Stimulated activated CD4-positive, alpha-beta T cell treated with anti-CD3 and anti-CD28 coated beads, Interleukin-4, amount 100 ng/mL, for 1 hour (primary cell): ENCODE measurements at places on chromosomes 7 and 10.

DNA sequence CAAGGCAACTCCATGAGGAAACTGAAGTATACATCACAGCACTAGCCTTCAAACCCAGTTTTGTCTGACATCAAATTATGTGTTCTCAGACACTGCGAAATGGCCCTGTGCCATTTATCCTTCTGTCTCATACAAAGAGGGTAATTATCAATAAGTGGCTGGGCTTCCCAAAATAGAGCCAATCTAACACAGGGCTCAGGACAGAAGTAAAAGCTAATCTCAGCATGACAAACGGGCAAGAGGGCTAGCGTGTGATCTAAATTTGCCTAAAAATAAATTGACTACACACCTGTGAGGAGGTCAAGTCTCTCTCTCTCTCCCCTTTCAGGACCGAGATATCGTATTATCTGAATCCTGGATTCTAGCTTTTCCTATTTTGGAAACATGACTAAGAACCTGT is 67.2 kb downstream of the DGKB start:
- no peak for DNase-seq

GRCh38 chr10:129771991-129772431 is 192.1 kb downstream of the EBF3 start:
- DNase-seq, result no peak

- no peak for DNase-seq
Observed at GRCh38 chr7:81684033-81684432, 85.8 kb downstream of the HGF start.

DNA sequence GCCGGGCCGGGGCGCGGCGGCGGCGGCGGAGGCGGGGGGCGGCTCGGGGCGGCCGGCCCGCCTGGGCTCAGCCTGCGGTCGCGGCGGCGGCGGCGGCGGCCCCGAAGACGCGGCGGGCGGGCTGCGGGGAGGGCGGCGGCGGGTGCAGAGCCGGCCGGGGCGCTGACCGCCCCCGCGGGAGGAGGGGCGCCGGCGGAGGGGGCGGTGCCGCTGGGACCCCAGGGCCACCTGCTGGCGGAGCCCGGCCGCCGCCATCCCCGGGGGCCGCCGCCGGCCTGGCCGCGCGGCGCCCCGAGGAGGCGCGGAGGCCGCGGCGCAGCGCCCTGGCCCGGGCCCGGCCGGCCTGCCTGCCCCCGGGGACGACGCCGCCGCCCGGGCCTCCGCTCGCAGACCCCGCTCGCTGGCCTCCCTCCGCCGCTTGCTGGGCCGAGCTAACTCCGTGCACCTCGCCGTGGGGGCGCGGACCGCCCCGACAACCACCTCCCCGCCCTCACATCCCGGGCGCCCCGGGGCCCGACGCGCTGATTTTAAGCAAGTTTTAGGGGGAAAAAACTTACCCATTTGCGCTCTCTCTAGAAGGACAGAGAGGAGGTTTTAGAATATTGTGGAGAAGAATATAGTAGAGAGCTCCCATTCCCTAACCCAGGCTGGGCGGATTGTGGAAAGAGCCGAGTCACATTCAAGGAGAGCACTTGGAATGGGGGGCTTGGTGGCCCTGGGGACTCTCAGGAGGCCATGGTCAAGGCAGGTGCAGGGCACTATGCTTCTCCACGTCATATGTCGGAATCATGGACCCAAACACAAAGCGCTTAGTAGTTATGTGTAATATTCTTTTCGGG is at the start of gene BEND7:
Gene BEND7, minus strand, starts transcription at position 140 of the 839 bp plus-strand sequence. CDS start 481 bp downstream, outside the sequence.
- DNase-seq, result peak; percentile 26

GRCh38 chr7:130948822-130949221 is 214.8 kb upstream of the KLF14 start:
- no peak for DNase-seq

GRCh38 chr7:3482147-3482921 is 181.3 kb downstream of the SDK1 start:
- no peak for DNase-seq

- DNase-seq, result peak; percentile 56
Observed at GRCh38 chr7:157502701-157503111, 165.9 kb downstream of the DNAJB6 start.
